ENCODE measurements at places on chromosomes 16 and 17.

GRCh38 chr16:49663081-49664065 lies 192.5 kb downstream of the ZNF423 start:
- H3K36me3 ChIP-seq, result no peaks in the 10 kb centered on the region
- peaks cover 50% of the 10 kb centered on the region for H3K4me1 ChIP-seq
- no peaks in the 10 kb centered on the region for H3K27me3 ChIP-seq
- peak overlapping the region; percentile 38 for H3K4me3 ChIP-seq

DNA sequence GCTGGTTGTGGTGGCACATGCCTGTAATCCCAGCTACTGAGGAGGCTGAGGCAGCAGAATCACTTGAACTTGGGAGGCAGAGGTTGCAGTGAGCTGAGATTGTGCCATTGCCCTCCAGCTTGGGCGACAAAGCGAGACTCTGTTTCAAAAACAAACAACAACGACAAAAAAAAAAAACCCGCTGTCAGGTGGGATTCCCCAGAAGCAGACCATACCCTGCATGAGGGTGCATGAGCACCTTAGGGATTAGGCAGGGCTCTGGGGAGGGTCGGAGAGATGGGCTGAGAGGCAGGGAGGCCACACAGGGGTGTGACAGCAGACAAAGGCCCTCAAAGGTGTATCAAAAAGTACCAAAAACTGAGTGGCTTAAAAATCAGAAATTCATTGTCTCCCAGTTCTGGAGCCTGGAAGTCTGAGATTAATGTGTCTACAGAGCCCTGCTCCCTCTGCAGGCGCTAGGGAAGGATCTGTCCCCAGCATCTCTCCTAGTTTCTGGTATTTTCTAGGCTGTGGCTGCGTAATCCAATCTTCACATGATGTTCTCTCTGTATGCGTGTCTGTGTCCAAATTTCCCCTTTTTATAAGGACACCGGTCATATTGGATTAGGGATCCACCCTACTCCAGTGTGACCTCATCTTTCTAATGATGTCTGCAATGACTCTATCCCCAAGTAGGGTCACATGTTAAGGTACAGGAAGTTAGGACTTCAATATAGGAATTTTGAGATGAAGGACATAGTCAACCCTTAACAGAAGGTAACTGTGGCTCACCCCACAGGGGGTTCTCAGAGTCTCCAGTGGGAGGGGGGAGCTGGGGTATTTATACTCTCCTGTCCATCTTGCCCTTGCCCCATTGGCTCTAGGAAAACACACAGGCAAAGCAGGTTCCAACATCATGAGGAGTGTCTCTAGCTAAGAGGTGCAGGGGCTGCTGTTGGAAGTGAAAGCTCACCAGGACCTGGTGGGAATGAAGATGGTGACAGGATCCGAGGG lies 13.6 kb upstream of the TVP23A start:
- H3K27ac ChIP-seq, result no peak overlapping the region
- peaks cover 33% of the 10 kb centered on the region for H3K4me1 ChIP-seq
- peak; percentile 40 for DNase-seq
- no peaks in the 10 kb centered on the region for H3K36me3 ChIP-seq
- H3K4me3 ChIP-seq, result no peak overlapping the region

GRCh38 chr17:66200685-66201092 lies 8.8 kb upstream of the CEP112 start:
- H3K4me1 ChIP-seq, result no peaks in the 10 kb centered on the region
- no peak for DNase-seq

GRCh38 chr16:58462997-58463941 lies 36.7 kb upstream of the NDRG4 start:
- H3K4me1 ChIP-seq, result peaks cover 4% of the 10 kb centered on the region
- no peaks in the 10 kb centered on the region for H3K36me3 ChIP-seq
- DNase-seq, result no peak
- no peaks in the 10 kb centered on the region for H3K27me3 ChIP-seq

GRCh38 chr17:13520899-13521572 lies 80.7 kb downstream of the HS3ST3A1 start:
- DNase-seq, result no peak
- no peak overlapping the region for H3K4me3 ChIP-seq
- no peak overlapping the region for H3K27ac ChIP-seq
- no peaks in the 10 kb centered on the region for H3K36me3 ChIP-seq
- H3K27me3 ChIP-seq, result no peaks in the 10 kb centered on the region
- H3K4me1 ChIP-seq, result no peaks in the 10 kb centered on the region
